ENCODE measurements at places on chromosomes 2 and 18.

GRCh38 chr2:45889620-45890370, 238.3 kb downstream of the PRKCE start:
- no peak for DNase-seq

DNA sequence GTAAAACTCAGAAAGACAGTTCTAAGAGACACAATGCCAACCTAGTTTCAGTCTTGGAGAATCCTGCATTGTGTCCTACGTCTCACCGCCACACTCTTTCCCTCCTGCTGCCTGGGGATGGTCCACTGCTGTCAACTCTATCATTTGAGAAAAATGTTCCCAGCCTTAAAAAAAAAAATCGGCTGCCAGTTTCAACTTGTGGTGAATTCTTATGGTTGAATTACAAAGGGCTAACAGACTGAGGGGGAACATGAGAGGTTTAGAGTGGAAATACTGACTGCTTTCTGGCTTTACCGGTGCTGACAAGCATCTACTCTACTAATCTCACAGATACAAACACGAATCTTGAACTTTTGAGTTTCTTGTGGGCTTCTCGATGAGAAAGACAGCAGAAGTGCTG, 74.0 kb downstream of the NAB1 start:
- DNase-seq, result no peak

GRCh38 chr2:62939735-62940491, 110.7 kb upstream of the OTX1 start:
- DNase-seq, result no peak

DNA sequence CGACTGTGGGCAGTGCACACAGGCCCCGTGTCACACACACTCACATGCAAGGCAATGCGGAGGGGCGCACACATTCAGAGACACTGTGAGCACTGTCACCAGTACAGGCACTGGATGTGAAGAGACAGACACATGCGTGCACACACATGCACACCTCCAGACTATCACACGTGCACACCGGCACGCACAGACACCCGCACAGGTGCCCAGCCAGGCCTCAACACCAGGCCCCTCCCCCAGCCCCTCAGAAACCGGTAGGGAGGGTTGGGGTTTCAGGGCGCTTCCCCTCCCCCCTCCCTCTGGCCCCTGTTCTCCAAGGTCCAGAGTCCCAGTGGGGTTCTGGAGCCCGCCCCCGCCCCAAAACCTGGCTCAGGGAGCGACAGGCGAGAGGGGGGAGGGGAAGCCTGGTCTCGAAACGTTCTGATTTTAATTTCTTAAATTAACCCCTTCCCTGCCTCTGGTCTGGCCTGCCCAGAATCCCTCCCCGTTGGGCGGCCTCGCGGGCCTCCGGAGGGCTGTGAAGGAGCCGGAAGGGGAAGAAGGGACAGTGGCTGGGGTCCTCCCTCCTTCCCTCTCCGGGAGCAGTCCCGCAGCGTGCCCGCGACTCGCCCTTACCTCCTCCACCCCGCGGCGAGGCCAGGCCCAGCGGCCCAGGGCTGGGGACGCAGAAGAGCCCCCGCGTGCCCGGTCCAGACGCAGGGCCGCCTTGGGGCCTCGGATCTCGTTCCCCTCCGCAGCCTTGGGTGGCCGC, 558 bp downstream of the FBXO41 start:
- DNase-seq, result no peak

DNA sequence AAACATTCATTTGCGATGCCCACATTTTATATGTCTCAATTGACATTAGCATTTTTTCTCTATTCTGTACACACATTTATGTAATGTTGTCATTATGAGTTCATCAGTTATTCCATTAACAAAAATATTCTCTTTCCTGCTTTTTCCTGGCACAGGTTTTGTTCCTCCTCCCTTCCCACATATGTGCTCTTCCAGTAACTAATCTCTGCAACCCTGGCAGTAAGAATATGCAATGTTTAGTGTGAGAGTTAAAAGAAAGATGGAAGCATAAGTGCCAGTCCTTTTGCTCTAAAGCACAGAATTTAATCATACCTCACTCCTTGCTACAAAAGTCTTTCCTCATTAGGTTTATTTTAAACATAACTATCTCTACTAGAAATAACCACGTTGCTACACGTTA, 155.8 kb upstream of the ERBB4 start:
- DNase-seq, result no peak

DNA sequence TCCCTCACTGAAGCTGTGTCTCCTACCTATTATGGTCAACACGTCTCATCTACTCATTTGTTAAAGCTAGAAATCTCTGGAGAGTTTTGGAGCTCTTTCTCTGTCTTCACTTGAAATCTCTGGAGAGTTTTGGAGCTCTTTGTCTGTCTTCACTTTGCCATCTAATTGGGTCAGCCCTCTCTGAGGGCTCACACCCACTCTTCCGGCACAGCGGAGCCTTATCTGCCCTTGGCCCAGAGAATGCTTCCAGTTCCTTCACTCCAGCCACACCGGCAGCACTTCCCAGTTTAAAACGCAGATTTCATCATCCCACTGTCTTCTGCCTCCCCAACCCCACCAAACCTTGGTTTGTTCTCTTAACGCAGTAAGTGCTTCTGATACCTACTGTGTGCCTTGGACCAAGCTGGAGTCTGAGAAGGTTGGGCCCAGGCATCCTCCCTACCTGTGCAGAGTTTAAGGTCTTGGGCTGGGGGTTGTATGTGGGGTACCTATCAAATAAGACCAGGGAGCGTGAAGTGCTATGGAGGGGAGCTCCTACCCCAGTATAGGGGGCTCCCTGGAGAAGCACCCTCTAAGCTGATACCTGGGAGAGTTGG, 5.0 kb downstream of the HPCAL1 start:
- no peak for DNase-seq

- no peak for DNase-seq
Measured at GRCh38 chr2:100451092-100451491, 19.2 kb upstream of the NMS start.

- DNase-seq, result no peak
Measured at GRCh38 chr2:65922794-65923193, 490.4 kb upstream of the SPRED2 start.

GRCh38 chr2:191221666-191222065, 23.5 kb upstream of the MYO1B start:
- DNase-seq, result no peak

DNA sequence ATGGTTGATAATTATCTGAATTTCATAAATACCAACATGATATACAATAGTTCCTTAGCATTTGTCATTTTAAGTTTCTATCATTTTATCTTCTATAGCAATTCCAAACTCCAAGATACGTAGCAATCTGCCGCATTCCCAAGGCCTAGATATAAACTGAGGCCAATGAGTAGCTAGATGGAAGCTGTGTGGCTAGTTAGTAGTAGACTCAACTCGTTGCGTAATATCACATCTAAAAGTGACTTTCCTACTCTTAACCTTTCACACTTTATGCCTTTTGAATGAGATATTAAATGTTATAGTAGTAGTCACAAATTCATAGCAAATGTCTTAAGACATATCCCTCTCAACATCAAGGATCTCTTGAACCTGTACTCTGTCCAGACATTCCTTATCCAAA, 33.6 kb downstream of the WDSUB1 start:
- DNase-seq, result no peak

DNA sequence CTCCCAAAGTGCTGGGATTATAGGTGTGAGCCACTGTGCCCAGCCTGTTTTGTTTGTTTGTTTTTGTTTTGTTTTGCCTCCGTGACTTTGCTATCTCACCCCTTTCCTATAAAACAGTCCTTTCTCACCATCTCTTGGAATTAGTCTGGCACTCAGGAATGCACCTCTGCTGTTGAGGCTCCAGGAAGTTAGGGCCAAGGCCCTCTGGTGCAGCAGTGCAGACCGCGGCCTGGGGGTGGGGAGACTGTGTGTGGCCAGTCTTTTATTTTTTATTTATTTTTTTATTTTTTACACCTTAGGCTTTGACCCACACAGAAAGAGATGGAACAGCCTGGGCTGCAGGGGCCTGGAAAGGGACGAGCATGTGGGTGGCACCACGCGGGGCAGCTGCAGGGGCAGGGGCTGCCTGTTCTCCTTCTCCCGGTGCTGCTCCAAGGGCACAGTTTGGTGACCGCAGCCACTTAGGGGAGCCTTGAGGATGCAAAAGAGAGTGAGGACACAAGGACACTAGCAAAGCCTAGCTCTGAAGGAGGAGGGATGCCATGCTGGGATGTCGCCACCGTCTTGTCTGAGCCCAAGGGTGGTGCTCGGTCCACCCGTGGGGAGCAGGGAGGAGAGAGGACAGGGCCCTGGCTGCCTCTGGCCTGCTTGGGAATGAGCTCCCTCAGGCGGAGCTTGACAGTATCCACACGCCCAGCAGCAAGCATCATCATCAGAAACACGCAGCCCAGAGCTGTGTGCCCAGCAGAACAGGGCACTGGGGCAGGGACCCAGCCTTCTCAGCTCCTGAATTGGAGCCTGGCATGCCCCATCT, 19.4 kb upstream of the ALPI start:
- no peak for DNase-seq

DNA sequence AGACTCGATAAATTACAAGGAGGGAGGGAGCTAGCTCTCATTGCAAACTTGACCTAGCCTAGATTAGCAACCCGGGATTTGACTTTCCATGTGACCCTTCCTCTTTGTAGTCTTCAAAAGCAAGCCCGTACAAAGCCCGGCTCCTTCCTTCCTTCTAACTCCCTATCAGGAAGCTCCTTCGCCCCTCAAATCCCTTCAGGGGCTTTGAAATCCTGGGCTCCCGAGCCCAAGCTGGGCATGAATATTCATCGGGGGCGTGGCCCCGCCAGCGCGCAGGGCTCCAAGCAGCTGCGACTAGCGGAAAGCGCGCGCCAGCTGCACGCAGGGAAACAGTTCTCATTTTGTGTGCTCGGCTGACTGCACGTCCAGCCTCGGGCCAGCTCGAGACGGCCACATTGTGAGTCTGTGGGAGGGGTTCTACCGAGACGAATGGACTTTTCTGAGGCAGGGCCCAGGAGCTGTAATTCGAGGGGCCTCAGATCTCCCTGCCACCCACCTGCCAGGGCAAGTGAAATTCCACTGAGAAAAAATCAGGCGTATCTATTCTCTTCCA, 84.0 kb upstream of the PELI1 start:
- no peak for DNase-seq

- no peak for DNase-seq
Measured at GRCh38 chr2:107806901-107807300, 19.8 kb upstream of the RGPD4 start.

- DNase-seq, result no peak
Measured at GRCh38 chr2:201795607-201796477, 10.5 kb upstream of the CDK15 start.

DNA sequence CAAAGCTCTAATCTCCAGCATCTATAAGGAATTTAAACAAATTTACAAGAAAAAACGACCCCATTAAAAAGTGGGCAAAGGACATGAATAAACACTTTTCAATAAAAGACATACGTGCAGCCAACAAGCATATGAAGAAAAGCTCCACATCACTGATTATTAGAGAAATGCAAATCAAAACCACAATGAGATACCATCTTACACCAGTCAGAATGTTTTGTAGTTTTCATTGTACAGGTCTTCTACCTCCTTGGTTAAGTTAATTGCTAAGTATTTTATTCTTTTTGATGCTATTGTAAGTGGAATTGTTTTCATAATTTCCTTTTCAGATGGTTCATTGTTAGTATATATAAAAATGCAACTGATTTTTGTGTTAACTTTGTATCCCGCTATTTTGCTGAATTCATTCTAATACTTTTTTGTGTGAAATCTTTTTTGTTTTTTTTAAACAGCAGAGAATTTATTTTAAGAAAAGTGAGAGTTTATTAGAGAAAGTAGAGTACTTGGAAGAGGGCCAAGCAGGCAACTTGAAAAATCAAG, 40.7 kb downstream of the SLC39A10 start:
- DNase-seq, result no peak

- peak; percentile 29 for DNase-seq
Measured at GRCh38 chr2:24409700-24410556, 49.6 kb upstream of the ITSN2 start.

GRCh38 chr2:20516646-20517341, 69.9 kb downstream of the RHOB start:
- DNase-seq, result no peak

DNA sequence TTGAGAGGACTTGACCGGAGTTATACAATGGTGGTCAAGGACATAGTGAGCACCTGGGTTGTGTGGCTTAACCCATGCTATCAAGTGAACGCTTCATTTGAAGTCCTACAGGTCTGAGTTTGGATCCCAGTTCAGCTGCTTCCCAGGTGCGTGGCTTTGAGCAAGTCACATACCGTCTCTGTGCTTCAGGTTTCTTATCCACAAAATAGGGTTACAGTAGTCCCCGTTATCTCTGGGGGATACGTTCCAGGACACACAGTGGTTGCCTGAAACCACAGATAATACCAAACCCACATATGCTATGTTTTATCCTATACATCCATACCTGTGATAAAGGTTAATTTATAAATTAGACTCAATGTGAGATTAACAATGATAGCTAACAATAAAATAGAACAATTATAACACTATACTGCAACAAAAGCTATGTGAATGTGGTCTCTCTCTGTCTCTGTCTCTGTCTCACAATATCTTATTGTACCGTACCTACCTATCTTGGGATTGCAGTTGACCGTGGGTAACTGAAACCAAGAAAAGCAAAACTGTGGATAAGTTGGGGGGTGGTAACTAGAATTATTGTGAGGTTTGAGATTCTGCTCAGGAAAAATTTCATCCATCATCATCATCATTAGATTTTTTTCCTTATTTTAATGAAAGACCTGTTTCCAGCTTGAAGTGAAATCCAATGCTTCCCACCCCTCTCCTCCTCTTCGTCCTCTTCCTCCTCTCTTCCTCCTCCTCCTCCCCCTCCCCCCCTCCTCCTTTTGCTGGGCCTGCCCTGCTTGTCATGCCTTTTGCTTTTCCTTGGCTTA, 22.7 kb downstream of the LBH start:
- DNase-seq, result no peak

DNA sequence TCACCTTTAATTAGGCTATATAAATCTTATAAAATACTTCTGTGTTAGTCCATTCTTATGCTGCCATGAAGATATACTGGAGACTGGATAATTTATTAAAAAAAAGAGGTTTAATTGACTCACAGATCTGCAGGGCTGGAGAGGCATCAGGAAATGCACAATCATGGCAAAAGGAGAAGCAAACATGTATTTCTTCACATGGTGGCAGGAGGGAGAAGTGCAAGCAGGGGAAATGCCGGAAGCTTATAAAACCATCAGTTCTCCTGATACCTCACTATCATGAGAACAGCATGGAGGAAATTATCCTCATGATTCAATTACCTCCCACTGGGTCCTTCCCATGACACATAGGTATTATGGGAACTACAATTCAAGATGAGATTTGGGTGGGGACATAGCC, 504.4 kb downstream of the RIT2 start:
- no peak for DNase-seq

DNA sequence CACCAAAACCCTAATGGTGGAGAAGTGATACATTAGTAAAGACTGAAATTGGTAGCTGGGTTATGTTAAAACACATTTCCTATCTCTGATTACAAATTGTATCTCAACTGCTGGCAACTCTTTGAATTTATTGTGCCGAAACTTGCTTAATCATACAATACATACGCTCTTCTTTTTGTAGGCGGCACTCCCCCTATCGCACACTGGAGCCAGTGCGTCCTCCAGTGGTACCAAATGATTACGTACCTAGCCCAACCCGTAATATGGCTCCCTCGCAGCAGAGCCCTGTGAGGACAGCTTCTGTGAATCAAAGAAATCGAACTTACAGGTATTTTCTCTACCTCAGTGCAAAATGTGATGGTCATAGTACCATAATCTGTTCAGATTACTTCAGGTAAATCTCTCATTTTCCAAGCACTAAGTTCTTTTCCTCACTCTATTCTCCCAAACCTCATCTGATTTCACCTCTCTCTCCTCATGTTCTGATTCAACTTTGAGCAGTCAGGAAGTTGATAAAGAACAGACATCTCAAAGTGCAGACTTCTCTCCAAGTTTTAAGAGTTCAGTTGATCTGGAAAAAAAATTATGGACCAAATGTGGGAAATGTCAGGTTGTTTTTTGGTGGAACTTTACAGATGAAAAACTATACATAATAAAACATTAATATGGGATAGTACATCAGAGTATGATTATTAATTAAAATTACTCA, 66.5 kb downstream of the ABI2 start:
- no peak for DNase-seq

Data from NCI-H1048 (cell line).